ENCODE measurements at places on chromosomes 16 and 17.
A peak's percentile ranks its signal among the peaks of the same experiment; 100 is the strongest.

DNA sequence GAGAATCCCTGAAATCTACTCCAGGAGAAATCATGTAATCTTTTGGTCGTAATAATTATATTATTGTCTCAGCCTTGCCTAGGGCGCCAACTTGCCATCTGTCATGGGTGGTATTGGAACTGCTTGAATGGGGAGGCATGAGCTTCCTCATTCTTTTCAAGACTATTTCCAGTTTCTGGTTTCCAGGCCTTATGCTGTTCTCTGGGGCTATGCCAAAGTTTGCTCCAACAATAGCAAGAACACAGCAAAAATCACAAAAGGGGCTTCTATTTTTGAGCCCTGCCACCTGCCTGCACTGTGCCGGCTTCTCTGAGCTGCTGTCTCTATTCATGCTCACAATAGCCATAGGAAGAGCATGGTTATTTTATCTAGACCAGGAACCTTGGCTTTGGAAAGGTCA lies 111.7 kb downstream of the SPECC1 start:
- DNase-seq = no peak

GRCh38 chr16:49652456-49653172 lies 203.3 kb downstream of the ZNF423 start:
- no peak for DNase-seq

- DNase-seq = no peak
Observed at GRCh38 chr17:83073389-83074063, 5.9 kb upstream of the METRNL start.

DNA sequence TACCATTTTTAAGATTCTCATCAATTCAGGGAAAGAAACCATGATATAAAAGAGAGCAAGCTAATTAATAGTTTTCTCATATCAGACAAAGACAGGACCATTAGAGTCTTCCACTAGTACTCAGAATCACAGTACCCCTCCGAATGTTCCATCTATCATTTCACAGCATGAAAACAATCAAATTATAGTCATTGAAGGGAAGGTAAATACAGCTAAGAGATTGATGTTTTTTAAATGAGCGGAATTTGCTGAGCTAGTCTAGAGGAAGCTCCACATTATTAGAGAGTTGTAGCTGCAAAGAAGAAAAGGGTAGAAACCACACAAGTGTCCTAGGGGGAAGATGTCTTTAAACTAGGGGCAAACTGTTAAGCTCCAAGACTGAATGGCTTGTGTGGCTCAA lies 808.9 kb downstream of the CDH11 start:
- DNase-seq = no peak

DNA sequence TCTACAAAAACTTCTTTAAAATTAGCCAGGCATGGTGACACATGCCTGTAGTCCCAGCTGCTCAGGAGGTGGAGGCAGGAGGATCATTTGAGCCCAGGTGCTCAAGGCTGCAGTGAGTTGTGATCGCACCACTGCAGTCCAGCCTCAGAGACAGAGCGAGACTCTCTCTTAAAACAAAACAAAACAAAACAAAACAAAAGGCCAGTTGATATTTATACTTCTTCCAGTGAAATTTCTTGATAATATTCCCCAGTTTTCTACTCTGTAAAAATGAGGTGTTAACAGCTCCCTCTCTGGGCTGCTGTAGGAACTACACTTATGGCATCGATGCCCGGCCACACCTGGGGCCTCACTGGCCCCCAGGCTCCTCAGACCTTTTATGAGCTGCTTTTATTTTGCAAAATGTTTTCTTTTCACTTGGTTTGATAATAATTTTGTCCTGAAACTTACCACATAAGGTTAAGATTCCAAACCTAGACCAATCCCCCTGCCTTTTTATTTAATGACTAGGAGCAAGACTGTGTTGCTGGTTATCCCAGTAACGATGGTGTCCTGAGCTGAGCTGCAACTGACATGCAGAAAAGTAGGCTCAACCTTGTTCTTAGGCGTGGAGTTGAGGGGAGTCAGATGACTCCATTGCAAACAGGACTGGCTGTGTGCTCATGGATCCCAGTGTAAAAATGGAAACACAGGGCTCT lies 17.6 kb downstream of the MAPK8IP3 start:
- DNase-seq = peak; percentile 61

DNA sequence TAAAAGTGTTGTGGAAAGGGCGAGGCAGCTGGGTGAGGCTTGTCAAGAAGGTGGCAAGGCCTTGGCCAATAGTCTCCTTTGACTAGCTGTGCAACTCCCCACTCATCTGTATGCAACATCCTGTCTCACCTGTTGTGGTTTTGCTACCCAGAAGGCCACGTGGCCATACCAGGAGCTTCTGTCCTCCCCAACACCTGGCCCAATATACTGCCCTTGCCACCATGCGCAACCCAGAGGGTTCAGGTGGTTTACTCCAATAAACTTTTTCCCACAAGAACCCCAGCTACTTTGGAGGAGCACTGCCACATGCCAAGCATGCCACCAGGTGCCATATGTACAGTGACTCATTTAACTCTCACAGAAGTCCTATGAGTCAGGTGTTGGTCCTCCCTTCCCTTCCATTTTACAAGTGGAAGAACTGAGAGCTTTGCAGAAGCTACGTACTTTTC lies 10.2 kb downstream of the MYO19 start:
- no peak for DNase-seq

GRCh38 chr16:64280317-64280716 lies 841.5 kb downstream of the CDH11 start:
- DNase-seq = no peak

- DNase-seq = no peak
Observed at GRCh38 chr16:49799172-49799571, 56.7 kb downstream of the ZNF423 start.

DNA sequence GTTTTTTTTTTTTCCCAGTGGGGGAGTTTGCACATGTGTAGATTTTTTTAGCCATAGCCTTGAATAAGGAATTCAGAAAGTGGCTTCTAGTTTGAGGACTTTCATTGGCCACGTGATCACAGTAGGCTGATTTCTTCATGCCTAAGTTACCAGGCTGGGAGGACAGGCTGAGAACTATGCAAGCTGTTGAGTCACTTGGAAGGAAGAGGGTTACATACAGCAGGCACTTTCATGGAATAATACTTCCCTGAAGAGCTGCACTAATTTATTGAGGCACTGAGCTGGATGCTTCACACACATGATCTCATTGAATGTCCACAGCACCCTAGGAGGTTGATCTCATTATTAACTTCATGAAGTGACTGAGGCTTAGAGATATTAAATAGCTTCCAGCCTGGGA lies 22.8 kb downstream of the PRKCB start:
- DNase-seq = no peak

DNA sequence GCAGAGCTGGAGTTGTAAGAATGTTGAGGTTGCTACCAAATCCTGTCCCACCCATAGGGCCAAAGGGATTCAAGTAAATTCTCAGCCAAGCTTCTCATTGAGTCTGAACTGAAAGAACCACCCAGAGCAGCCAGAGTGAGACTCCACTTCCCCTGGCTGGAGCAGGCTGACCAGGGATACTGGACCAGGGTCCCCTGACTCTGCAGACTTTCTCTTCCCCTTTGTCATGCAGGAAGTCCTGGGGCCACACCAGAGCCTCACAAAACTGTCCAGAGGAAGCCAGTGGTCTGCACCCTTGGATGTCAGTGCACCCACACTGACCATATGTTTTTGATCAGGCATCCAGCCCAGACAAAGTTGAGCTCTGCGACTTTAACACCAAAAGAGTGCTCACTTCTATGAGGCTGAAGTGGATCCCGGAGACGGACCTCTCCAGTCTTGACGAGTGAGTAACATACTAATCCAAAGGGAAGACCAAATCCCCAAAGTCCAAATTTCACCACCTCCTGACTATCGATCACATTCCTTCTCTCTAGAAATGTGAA lies 4.1 kb downstream of the NXN start:
- no peak for DNase-seq

- DNase-seq = no peak
Observed at GRCh38 chr17:50088952-50089825, 6.0 kb upstream of the PDK2 start.

- peak; percentile 45 for DNase-seq
Observed at GRCh38 chr16:253833-254232, 19.2 kb downstream of the FAM234A start.

- no peak for DNase-seq
Observed at GRCh38 chr16:53982631-53983042, 278.7 kb downstream of the FTO start.

DNA sequence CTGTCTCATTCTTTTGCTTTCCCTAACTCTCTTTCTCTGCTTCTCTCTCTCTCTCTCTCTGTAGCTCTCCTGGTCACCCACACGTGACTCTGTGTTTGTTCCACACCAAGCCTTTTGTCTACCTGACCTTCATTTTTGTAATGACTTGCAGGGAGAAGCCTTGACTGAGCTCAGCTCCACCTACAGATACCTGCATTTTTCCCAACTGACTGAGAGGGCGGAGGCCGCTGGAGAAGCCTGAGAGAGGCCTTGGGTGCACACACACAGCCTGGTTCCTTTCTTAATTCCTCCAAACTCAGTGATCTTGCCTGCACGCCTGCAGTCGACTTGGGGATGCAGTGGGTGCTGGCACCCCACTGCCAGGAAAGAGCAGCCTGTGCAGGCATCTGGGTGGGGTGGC lies 68.8 kb downstream of the LYRM1 start:
- DNase-seq = no peak

DNA sequence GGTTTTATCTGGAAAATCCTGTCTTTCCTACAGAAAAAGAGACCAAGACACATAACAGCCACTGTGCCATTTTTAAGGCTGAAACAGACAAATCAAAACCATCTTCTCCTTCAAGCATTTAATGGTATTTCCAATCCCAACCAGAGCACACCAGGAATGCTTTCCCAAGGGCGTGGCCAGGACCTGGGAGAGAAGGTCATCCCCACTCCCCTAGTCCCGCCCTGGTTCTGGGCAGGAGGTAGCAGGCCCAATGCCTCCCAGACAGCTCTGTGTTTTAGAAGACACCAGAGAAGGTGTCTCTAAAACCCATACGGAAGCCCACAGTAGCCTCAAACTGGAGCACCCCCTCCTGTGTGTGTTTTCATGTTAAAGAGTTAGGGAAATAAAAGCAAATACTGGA lies 214.4 kb downstream of the ZFHX3 start:
- DNase-seq = no peak

DNA sequence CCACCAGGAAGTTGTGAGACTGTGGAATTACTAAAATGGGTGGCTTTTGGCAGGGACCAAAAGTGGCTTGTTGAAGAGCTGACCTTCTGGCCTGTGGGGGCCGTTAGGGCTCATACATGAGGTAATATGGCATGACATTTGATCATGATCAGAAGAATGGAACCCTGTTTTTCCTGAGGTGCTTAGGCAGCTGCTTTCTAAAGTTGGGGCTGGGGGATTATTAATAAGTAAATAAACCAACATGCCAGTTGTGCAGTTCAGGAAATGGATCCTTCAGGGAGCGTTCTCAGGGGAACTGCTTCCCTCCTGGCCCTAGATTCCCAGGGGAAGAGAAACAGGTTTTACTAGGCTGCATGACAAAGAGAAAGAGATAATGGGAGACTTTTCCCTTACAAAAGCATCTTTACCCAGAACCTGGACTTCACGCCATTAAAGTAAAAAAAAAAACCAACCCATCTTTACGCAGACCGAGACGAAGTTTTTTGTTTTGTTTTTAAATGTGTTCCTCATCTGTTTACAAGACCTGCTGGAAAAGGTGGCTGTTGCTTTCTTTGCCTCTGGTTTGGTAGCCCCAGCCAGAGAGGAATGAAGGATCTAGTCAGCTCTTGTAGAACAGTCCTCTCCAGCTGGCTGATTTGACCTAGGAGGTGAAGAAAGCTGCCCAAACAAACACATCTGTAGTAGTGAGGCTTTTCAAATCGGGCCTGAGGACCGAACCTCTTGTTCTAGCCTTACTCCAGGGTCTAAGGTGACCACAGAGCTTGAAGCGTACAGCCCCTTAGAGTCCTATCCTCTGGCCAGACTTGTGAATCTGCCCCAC lies 22.7 kb downstream of the YPEL2 start:
- DNase-seq = no peak

DNA sequence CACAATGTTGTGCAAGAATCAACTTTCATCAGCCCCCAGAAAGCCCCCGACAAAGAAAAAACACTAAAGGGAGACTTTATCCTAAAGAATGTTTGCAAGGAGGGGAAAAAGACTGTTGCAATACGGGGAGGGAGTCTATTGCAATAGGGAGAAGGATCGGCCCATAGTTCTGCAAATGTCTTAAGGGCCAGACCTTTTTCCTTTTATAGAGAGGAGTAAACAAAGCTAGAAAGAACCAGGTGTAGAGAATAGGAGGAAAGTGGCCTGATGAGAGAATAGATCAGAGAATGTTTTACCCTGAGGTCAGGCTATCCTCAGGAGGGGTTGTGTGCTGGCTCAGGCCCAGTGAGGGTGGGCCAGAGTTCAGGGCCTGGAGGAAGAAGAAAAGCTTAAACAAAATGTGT lies 8.7 kb upstream of the CAVIN1 start:
- no peak for DNase-seq

- DNase-seq = no peak
Observed at GRCh38 chr17:10741416-10742135, 11.8 kb upstream of the TMEM220 start.

- peak; percentile 74 for DNase-seq
Observed at GRCh38 chr16:2147981-2148671, at the start of gene RAB26. RAB26 (plus strand) TSS chr16:2148625; CDS start chr16:2148784, 159 bp downstream.

DNA sequence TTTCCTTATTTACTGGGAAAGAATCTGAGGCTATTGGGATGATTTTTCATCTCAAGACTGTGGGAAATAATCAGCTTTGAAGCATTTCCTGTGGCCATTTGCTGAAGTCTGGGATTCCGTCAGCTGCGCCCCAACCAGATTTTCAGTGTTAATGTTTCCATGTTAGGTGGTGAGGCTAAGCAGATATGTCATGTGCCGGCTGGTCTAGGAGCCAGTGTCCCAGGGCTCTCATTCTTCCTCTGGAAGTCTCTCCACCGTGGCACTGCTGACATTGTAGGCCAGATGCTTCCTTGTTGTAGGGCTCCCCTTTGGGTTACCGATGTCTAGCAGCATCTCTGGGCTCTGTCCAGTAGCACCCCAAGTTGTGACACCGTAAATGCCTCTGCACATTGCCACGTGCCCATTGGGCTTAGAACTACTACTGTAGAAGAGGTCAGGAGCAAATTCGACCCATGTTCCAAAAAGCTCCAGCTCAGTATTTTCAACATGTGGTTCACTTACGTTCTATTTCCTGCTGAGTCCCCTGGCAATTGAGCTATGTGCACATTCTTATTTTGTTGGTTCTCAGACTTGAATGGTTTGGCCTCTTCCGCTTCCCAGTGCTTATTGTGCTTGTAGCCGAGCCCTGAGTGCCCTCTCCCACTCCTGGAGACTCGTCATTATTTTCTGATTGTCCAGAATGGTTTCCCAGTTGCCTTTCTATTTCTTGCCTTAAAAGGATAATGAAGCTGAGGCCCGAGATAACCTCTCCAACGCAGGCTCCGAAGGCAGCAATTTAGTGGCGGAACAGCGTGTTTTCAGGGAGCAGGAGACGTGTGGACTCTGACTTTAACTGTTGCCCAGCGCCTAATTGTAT lies 82.2 kb downstream of the SPECC1 start:
- DNase-seq = no peak

- no peak for DNase-seq
Observed at GRCh38 chr16:51391798-51392511, 240.9 kb upstream of the SALL1 start.

DNA sequence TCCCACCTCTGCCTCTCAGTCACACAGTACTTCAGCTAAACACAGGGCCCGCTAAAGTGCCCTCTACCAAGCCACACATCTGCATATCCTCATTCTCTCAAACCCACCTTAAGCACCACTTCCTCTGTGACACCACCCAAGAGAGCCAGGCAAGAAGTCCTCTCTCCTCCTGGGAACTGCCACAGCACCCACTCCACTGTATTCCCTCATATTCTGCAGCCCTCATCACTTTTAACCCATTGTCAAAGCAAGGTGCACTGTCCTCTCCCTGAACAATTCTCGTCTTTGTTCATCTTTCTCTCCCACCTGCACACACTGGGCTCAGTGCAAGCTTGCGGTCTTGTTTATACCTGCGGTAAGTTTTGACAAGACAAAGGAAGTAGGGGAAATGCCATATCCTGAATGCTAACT lies 13.6 kb downstream of the CHD9 start:
- no peak for DNase-seq
